ENCODE measurements at places on chromosomes 3 and 15.

GRCh38 chr15:70775160-70775559, 11.8 kb upstream of the UACA start:
- no peak for DNase-seq

GRCh38 chr3:45002720-45003119, 23.4 kb upstream of the CLEC3B start:
- DNase-seq, result no peak

DNA sequence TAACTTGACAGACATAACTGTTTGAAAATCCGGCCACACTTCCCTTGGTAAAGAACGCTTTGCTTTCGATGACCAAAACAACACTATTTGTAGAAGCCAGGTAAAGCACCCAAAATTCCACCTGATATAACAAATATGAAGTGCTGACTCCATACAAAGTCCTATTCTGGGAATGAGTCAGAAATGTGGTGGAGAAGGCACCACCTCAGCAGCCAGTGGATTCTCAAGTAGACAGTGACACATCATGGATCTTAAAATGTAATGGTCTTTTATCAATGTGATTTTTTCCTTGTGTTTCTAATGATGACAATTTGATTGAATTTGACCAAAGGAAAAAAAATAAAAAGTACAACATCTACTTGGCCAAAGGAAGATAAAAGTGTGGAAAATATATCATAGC, 135.0 kb upstream of the WNT5A start:
- no peak for DNase-seq

DNA sequence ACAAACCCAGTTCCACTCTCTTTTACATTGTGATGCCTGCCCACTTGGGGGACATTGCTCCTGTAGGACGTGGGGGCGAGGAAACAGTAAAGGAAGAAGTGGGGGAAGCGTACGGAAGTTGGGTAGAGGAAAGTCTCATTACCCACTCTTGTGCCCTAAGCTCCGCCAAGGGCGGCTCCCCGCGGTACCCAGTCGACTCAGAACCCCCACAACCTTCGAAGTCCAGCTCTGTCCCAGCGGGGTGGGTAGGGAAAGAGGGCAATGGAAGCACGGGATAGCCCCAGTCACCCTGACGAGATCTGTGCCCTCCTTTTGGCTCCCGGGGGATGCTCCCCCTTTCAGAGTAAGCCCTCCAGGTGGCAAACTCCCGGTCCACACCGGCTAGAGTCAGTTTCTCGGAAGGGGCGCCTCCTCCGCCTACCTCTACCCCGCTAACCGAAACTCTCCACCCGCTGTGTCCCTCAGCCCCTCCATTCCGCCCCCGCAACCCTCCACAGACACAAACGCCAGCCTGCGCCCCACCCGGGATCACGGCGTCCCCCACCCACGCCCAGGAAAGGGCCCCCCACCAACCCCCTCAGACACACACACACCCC, 527 bp downstream of the CSNK1G1 start:
- DNase-seq, result peak; percentile 38

- no peak for DNase-seq
Measured at GRCh38 chr15:84911879-84912660, 27.6 kb downstream of the SLC28A1 start.

GRCh38 chr15:34470091-34470490, 32.5 kb upstream of the GOLGA8A start:
- DNase-seq, result no peak

GRCh38 chr15:25616471-25616870, 177.6 kb upstream of the UBE3A start:
- no peak for DNase-seq

GRCh38 chr15:33124811-33125210, 69.7 kb downstream of the FMN1 start:
- DNase-seq, result no peak

GRCh38 chr15:30650012-30650929, 24.3 kb downstream of the ARHGAP11B start:
- DNase-seq, result no peak

- no peak for DNase-seq
Measured at GRCh38 chr3:42855547-42856380, 19.9 kb downstream of the CYP8B1 start.

GRCh38 chr3:13009132-13009945, 63.9 kb downstream of the IQSEC1 start:
- no peak for DNase-seq

DNA sequence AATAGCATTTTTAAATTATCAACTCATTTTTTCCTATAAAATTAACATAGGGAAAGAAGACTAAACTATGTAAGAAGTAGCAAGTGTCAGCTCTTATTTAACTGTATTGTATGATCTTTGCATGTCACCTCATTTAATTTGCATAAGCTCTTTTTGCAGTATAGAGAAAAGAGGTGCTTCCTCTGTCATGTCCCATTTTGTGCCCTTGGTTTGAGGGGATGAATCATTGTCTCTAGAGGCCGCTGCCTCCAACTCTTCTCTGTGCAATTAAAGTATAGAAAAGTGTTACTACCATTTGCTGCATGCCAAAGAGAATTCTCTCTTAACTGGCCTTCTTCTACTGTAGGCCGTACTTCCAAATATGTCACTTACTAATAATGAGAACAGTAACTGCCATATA, 93.4 kb downstream of the LRRC28 start:
- DNase-seq, result no peak

- DNase-seq, result no peak
Measured at GRCh38 chr3:55619046-55619808, 132.1 kb upstream of the WNT5A start.

- no peak for DNase-seq
Measured at GRCh38 chr3:14455571-14456317, 53.3 kb downstream of the SLC6A6 start.

DNA sequence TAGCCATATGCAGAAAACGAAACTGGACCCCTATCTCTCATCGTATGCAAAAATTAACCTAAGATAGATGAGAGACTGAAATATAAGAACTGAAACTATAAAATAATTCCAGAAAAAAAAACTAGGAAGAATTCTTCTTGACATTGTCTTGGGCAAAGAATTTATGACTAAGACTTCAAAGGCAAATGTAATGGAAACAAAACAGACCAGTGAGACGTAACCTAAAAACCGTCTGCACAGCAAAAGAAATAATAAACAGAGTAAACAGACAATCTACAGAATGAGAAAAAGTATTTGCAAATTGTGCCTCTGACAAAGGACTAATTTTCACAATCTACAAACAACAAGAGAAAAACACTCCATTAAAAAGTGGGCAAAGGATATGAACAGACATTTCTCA, 92.3 kb downstream of the FAM227B start:
- no peak for DNase-seq

- no peak for DNase-seq
Measured at GRCh38 chr3:110106805-110107204, 769.5 kb upstream of the DPPA4 start.

DNA sequence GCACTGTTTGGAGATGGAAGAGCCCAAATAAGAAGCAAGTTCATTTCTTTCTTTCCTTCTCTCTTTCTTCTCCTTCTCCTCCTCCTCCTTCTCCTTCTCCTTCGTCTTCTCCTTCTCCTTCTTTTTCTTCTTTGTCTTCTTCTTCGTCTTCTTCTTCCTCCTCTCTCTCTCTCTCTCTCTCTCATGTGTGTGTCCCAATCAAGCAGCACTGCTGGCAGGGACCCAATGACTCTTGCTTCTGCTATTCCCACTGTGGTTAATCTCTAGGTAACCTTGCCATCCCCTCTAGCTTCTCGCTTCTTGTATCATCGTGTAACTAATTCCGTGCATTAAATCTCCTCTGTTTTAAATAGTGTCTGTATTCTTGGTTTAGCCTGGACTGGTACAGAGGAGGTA, 26.1 kb upstream of the ZNF280D start:
- no peak for DNase-seq

GRCh38 chr15:82944821-82945220, 7.7 kb downstream of the HOMER2 start:
- no peak for DNase-seq

GRCh38 chr3:59595830-59596229, 546.0 kb upstream of the CFAP20DC start:
- no peak for DNase-seq

DNA sequence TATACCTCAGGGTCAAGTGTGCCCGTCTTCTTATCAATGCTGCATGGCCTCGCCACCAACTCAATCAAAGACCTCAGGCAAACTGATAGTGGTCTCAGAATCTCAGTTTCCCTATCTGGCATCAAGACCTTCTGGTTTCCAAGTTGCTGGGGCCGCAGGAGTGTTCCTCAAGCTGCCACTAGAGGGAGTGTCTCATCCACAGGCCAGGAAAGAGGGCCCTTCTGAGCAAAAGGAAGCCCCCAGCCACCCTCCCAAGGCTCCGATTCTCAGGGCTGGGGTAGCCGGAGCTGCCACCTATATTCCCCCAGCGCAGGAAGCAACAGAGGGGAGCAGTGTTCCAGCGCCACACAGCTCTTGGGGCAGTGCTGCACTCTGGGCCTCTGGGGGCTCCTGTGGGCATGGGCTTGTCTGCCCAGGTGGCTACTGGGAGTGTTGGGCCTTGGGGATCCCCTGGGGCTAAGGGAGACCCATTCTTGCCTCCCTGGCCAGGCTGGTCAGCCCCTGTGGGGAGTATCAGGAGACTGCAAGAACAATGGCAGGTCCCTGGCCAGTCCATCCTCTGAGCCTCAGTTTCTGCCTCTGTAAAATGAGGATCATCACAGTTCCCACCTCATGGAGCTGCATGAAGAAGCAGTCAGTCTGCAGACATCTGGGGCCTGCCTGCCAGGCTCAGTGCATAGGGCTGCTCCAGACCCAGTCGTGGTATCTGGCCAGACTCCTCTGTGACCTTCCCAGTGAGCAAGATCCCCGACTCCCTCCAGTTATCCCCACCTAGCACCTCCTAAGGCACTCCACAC, 23.4 kb upstream of the SEC13 start:
- peak; percentile 60 for DNase-seq
